ENCODE measurements at places on chromosomes 16 and 17.

DNA sequence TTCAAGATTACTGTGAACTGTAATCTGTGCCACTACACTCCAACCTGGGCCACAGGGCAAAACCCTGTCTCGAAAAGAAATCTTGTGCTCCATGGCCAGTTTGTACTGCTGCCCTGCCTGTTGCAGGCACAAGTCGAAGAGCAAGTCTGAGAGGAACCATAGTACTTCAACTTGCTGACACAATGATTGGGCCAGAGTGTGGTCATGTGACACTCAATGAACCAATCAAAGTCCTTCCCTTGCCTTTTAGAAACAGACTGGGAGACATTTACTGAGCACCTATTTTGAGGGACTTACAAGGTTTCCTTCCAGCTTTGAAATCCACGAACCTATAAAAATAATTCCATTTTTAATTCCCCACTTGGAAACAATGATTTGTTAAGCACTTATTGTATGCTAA is 39.8 kb upstream of the TMC5 start:
- DNase-seq = no peak

DNA sequence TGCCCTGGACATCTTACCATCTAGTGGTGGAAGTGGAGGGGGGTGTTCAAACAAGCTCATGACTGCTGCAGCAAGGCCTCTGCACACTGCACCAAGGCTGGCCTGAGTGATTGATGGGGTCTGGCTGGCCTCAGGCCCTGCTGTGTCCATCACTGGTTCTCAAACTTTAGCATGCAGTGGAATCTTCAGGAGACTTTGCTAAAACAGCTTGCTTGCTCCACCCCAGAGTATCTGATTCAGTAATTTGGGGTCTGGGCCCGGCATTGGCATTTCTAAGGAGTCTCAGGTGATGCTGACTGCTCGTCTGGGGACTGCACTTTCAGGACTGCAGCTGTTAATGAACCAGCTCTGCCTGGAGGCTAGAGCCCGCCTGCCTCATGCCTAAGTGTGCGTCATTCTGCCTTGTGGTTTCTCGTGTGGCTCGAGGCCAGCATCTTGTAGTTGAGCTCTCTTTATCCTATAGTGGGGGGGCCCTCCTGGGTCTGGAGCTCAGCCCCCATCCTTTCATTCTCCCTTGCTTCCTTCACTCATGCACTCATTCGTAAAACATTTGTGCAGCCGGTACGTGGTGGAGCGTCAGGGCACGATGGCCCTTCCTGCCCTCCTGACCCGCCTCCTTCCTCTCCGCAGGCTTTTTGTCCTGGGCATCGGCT is 4.1 kb downstream of the MGAT5B start:
- no peak for DNase-seq

GRCh38 chr17:80749611-80750010 is 205.0 kb downstream of the RPTOR start:
- no peak for DNase-seq

DNA sequence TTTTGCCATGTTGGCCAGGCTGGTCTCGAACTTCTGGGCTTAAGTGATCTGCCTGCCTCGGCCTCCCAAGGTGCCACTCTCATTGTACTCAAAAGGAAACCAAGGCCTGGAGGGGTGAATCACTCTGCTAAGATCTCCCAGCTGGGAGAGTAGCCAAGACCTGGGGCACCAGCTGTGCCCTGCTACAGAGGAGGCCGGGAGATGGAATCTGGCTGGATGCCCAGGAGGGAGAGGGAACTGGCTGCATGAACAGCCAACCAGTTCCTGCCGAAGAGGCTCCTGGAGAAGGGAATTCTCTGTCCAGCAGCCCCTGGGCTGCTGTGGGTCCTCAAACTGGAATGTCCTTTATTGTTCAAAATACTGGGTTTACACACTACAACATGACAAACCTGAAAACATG is 238.7 kb upstream of the CIBAR2 start:
- no peak for DNase-seq

DNA sequence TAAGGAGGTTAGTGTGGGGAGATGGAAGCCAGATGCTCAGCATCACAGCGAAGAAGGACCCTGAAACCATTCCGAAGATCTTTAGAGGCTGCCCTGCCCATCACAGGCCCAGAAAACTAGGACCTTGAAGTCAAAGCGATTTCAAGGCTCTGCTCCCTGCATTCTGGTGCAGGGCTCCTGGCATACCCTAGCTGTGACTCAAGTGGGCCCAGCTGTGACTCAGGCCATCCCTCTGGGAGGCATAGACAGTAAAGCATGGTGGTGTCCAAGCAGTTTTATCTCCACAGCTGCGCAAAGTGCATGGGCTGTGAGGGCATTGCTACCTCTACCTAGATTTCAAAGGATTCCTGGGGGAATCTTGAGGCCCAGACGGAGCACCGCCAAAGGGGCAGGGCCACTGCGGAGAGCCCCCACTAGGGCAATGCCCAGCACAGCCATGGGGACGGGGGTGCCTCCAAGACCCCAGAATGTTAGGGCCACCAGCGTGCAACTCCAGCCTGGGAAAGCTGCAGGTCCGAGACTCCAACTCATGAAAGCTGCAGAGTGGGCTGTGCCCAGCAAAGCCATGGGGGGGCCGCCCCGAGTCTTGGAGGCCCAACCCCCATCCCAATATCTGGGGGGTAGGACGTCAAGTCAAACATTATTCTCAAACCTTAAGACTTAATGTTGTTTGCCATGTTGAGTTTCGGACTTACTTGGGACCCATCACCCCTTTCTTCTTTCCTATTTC is 11.7 kb upstream of the ZNF594 start:
- no peak for DNase-seq

GRCh38 chr16:23561586-23561985 is 4.1 kb downstream of the UBFD1 start:
- no peak for DNase-seq

GRCh38 chr16:70801611-70802010 is 653 bp upstream of the VAC14 start:
- DNase-seq = no peak
